ENCODE measurements at places on chromosomes 16 and 17. TPM values are rescaled to one million over a fixed set of nuclear protein-coding genes. Genes with fewer than 3 reads are reported as not detected.

Gene MPV17L
- 0.43 TPM for polyA plus RNA-seq

Gene CCL1
- not detected for polyA plus RNA-seq

Gene PRSS8
- 0.05 TPM for polyA plus RNA-seq

Gene NPIPB5
- polyA plus RNA-seq = 36.8 TPM

Gene NAGS
- polyA plus RNA-seq = 1.6 TPM

Gene WNT3
- 7.6 TPM for polyA plus RNA-seq

DNA sequence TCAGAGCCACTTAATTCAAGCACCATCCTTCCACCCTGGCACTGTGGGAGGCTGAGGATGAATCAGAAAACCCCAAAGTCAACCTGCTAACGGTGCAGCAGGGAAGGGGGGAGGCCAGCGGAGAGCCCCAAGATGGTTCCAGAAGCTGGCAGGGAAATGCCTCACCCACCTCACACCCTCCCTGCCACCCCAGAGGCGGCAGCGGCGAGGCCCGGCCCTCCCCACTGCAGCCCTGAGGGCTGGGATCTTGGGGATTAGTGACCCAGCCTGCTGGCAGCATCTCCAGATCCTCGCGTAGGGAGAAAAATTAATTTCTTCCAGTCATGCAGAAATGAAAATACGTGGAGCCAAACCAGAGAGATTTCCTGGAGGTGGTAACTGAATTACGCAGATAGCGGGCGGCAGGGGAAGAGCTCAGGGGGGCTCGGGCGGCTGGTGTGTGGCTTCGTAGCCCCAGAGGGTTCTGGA, 38.2 kb downstream of the CBFA2T3 start:
- DNase-seq = peak; percentile 87

GRCh38 chr17:30208214-30208613, 27.3 kb downstream of the SLC6A4 start:
- DNase-seq = no peak

DNA sequence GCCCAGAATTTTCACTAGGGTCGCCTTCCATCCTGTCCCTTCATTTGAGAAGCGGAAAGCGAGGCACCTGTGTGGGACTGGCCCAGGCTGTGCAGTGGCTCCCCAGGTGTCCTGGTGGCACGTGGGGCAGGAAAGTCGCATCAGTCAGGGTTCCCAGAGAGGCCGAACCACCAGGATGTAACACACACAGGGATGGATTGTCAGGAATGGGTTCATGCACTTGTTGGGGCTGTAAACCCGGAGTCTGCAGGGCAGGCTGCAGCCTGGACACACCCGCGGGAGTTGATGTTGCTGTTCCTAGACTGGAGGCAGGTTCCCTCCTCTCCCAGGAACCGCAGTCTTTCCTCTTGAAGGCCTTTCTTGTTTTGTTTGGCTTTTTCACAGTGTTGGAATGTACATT, 30.7 kb upstream of the RPTOR start:
- DNase-seq = no peak

GRCh38 chr16:27689711-27690110, 139.8 kb downstream of the KATNIP start:
- no peak for DNase-seq

- DNase-seq = no peak
These were observed 90.4 kb downstream of the MARF1 start for GRCh38 chr16:15552507-15552906.

DNA sequence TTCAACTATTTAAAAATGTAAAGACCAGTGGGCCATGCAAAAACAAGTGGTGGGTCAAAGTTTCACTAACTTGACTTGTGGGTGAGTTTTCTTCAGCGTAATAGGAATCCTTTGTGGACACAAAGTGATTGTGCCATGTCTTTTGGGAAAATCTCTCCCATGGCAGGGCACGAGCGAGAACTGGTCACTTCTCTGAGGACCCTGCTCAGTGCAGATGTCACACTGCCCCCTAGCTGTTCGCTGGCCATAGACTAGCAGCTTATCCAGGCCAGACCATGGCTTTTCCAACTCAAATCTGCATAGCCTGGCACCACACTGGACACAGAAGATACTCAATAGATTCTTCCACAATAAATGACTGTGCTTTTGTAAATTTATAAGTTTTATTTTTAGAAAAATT, 306.0 kb upstream of the CCL2 start:
- peak; percentile 31 for DNase-seq

DNA sequence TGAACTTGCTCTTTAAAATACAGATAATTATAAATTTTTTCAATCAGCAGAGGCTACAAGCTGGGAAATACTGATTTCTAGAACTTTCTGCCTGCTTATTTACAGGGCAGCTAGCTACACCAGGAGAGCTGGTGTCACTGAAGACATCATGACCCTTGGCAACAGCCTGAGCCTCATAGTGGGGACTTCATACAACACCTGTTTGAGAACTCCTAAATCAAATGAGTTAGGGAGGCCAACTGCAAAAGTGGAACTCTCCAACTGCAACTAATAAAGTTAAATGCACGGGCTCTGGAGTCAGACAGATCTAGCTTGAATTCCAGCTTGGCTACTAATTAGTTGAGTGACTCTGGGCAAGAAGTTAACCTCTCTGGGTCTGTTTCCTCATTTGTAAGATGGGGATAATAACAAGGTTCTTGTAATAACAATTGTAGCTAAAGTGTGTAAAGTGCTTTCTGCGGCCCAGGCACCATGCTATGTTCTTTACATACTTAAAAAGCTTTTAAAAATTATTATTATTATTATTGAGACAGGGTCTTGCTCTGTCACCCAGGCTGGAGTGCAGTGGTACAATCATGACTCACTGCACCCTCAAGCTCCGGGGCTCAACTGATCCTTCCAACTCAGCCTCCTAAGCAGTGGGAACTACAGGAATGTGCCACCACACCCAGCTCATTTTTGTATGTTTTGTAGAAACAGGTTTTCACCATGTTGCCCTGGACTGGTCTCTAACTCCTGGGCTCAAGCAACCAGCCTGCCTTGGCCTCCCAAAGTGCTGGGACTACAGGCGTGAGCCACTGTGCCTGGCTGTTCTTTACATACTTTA, 33.4 kb downstream of the VAC14 start:
- no peak for DNase-seq

DNA sequence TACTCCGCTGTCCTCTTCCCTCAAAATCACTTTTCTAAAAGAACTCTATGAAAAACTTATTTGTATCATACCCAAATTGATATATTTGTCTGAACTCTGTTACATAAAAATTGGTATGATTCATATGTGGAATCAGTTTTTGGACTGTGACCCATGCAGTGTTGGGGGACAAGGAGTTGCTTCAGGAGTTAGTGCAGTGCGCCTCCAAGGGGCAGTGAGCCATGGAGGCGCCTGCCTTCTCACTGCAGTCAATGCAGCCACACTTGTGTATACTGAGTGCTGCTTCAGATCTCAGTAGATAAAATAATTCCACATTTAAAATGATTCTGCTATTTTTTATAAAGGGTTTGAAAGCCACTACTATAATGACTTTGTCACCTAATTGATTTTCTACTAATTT, 32.5 kb downstream of the DGKE start:
- no peak for DNase-seq

- DNase-seq = no peak
These were observed 1012.4 kb downstream of the KCNJ18 start for GRCh38 chr17:22704674-22705073.

DNA sequence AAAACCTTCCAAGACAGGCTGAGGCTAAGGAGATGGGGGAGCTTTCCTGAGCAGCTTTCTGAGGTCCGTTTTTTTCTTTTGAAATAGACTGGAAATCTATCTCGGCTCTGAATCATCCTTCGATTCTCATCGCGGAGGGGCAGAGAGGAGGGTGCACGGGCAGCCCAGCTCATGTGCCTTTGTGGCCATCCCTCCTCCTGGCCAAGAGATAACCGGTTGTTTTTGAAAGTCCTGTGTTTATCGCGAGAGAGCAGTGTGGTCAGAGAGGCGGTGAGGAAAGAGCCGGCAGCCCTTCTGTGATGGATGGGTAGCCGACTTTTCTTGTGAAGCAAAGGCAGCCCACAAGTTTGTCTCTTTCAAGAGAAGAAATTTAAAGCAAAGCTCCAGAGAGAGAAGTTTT, 191.6 kb downstream of the CCDC182 start:
- no peak for DNase-seq

DNA sequence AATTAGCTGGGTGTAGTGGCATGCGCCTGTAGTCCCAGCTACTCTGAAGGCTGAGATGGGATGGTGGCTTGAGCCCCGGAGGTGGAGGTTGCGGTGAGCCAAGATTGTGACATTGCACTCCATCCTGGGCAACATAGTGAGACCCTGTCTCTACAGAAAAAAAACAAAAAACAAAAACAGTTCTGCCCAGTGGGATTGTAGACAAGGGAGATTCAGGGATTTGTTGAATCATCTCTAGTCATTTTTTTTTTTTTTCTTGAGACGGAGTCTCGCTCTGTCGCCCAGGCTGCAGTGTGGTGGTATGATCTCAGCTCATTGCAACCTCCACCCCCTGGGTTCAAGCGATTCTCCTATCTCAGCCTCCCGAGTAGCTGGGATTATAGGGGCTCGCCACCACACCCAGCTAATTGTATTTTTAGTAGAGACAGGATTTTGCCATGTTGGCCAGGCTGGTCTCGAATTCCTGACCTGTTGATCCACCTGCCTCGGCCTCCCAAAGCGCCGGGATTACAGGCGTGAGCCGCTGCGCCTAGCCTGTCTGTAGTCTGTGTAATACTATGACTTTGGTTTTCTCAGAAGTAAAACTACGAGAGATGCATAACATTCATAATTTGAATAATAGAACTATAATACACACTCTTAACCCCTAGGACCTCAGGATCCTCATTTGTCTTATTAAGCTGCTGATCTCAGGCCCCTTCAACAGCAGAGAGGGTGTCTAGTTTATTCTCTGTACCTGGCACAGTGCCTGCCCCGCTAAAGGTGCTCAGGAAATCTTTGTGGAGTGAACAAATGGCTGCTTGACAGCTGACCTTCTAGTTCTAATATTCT, 1.4 kb downstream of the TEN1 start:
- DNase-seq = no peak

DNA sequence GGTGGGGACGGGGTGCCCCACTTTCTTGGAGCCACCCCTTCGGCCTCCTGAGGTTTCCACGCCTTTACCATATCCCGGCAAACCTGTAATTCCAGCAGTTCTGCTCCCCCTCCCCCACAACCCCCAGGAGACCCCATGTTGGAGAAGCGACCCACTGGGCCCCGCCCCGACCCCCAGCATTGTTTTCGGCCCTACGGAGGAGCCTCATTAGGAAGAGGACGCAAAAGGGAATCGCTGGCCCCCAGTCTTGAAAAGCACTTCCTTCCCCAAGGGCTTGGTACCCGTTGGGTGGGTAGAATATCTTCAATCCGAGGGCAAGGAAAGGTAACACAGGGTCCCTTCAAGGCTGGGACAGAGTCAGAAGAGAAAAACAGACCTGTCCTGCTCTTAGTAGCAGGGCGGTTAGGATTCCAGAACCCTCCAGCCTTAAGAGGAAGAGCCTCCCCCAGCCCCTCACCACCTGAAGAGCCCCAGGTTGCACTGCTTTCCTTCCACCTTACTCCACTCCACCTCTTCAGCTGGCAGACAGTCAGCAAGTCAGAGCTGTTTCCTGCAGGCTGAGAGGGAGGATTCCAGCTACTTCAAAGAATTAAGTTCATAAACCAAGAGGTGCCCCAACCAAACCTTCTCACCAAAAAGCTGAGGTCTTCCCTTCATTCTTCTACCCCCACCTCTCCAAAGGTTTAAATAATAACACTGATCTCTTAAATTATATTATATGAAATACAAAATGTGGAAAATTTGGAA, 803 bp upstream of the TLCD2 start:
- no peak for DNase-seq

DNA sequence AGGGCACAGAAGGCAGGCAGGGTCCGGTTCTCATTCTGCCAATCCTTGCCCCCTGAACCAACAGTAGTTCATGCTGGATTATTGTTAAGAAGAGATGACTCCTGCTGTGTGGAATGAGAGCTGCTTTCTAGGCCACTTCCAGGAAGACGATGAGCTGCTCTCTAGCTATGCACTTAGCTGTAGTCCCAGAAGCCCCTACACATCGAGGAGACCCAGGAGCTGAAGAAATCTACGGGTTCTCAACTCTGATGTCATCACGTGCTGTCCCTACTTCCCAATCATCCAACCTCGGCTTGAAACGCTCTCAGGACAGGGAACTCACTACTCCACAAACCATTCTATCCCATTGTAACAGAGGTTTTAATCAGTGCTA, 29.0 kb upstream of the EMP2 start:
- DNase-seq = no peak

DNA sequence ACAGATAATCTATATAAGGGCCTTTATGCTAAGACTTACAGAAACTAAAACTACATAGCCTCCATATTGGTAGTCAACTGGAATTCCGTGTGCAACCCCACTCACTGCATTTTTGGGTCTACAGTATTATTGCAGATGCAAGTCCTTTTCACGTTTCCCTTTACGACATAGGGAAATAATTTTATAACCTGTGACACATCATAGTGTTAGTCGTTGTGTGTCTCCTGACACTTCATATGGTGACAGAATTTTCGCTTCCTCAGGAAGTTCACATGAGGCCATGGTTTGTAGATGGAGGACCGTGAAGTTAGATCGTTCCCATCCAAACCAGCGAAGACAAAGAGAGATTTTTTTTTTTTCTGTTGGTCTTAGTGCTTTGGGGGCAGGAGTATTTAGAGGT, 15.7 kb upstream of the MRC2 start:
- no peak for DNase-seq

- DNase-seq = peak; percentile 67
These were observed 15.0 kb downstream of the SLC7A5 start for GRCh38 chr16:87854053-87854906.

DNA sequence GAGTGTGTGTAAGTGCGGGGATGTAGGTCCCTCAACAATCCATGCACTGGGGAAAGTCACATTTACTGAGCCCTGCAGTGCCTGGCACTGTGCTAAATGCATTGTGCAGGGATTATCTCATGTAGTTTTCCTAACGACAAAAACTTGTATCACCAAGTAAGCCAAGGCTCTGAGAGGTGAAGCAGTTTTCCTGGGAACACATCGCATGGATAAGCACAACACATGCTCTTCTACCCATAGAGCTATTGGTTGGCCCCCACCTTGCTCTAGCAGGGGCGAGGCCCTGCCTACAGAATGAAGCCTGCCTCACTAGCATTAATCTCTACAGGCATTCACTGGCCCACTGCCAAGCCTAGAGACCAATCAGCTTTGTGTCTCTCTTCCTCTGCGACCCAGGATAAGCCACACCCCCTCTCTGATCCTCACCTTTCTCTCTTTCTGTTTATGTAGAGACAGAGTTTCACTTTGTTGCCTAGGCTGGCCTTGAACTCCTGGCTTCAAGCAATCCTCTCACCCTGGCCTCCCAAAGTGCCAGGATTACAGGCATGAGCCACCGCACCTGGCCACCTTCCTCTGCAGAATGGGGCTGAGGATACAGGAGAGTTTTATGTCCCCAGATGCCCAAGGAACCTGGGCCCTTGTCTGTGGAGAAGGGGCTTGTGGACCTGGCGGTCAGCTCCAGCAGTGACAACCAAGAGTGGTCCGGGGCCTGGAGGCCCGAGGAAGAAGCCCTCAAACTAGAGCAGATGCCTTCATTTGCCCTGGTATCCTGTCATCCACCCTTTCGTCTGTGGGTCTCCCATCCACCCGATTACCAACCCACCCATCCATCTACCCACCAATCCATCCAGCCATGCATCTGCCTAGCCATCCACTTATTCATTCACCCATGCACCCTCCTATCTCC, 12.8 kb downstream of the CDH16 start:
- DNase-seq = peak; percentile 41

GRCh38 chr17:9644910-9645751, at the start of gene USP43:
Gene USP43 (plus strand): TSS chr17:9645517. CDS start chr17:9645633, 116 bp downstream.
- peak; percentile 36 for DNase-seq

GRCh38 chr16:80024443-80024842, 423.9 kb upstream of the MAF start:
- DNase-seq = no peak

Data from SK-N-SH (cell line).